T1000 (cell line): ENCODE measurements at places on chromosomes 2 and 18.

DNA sequence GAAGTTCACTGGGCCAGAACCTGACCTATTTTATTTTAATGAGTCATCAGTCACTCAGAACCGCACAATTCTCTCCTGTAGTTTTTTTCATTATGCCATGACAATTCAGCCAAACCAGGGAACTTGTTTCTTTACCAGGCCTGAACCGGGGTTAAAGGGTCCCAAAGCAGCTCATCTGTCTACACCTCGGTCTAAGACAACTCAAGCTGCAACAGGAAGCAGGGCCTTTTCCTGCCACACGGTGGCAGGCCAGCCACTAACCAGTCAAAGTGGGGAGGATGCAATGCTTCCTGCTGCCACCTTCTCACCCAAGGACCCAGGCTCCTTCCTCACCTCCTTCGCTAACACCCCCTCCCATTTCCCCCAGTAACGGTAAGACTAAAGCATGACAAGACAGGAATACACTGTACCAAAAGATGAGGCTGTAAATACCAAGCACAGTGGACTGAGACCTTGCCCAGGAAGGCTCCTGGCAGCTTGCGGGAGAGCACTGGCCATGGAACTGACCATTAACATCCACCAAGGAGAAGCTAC is 56.7 kb upstream of the ACKR3 start:
- peak; percentile 6 for DNase-seq

GRCh38 chr2:71498261-71498701 is 44.9 kb downstream of the DYSF start:
- peak; percentile 54 for DNase-seq

DNA sequence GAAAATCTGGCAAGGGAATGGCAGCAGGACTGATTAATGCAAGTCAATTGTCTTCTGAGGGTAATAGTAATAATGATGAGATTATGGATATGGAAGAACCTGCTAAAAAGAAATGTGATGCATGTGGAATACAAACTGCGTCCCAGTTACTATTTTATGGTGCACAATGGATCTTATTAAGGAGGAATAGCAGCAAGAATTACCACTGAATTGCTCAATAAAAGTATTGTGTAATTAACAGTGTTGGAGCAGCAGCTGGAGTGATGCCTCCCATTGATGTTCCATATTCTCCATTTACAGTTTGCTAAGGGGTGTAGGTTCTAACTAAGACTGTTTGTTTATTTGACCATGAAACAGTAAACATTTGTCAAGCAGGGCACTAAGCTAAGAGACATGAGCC is 167.9 kb downstream of the HRH4 start:
- DNase-seq = no peak

DNA sequence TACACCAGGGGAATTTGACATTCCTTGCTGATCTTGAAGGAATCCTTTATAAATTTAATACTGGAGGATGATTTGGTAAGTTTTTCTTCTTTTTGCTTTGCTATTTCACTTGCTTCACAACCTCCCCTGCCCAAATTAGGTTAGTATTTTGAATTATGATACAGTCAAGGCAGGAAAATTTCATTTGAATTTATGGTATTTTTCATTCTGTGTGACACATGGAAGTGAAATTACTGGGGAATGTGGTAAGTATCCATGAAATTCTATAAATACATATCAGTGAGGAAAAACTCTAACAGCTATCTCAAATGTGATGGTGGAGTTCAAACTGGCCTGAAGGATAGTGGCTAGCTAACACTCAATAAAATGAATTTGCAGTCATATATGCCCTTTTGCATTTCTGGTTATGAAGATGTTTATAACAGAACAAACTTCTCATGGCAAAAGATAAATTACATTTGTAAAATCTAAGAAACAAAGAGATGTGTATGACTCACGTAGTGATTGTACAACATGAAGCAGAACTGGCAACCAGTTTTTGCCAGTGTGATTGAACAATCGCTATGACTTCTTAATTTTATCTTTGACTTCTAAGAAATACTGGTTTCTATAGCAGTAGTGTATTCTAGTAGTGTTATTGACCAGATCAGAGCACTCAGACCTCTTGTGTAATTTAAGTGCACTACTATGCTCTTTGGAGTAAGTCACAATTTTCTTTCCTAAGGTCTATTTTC is 152.6 kb downstream of the IKZF2 start:
- DNase-seq = no peak

- DNase-seq = peak; percentile 11
Measured at GRCh38 chr2:73985308-73986084, 786 bp downstream of the TET3 start.

GRCh38 chr18:49610022-49610445 is 48.2 kb downstream of the LIPG start:
- no peak for DNase-seq

DNA sequence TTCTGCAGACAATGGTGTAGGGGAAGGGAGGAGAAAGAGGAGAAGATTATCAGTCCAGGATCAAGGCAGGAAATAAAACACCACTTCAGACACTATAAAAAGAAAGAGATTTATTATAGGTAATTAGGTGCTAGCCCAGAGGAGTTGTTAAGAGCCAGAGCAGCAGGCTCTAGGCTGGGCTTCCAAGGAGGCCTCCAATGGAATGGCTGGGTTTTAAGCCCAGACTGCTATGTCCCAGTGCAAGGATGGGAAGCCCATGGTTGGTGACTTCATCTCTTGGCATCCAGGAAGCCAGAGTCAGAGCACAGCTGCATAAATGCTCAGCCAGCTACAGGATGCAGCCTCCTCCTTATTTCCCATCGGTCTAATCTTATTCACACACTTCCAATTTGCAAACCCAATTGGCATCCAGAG is 95.6 kb downstream of the LAMA3 start:
- no peak for DNase-seq

DNA sequence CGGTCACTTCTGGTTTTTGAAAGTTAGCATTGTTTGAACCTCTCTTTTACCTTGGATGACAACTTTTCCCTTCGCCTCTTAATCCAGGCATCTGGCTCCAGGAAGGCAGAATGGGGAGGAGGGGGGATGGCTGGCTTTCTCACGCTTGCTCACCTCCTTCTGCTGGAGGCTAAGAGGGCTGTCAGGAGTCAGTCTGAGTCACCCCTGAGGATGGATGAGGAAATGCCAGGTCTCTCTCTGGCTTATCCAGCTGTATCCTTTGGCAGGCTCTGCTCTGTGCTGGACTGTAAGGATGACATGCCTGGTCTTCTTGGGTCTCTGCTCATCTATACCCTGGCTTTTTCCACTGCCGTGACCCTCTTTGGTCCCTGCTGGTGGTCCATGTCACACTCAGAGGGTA is 142.9 kb upstream of the GYPC start:
- DNase-seq = peak; percentile 54

- DNase-seq = no peak
Measured at GRCh38 chr2:42270757-42271156, 90.3 kb downstream of the COX7A2L start.

DNA sequence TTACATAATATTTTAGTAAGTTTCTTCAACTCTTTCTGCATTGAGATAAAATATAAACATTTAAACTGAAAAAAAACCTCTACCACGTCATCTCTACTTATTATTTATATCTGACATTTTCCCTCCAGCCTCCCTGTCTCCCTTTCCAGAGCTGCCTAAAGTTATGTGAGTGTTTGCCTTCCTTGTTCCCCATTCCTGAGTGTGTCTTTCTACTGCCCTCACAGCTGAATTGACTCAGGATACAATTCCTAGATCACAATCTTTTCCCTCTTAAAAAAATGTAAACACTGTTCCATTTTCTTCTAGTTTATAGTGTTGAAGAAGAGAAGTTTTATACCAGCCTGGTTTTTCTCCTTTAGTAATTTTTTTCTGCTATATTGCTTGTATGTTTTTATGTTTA is 5.3 kb downstream of the TRPM8 start:
- DNase-seq = no peak

DNA sequence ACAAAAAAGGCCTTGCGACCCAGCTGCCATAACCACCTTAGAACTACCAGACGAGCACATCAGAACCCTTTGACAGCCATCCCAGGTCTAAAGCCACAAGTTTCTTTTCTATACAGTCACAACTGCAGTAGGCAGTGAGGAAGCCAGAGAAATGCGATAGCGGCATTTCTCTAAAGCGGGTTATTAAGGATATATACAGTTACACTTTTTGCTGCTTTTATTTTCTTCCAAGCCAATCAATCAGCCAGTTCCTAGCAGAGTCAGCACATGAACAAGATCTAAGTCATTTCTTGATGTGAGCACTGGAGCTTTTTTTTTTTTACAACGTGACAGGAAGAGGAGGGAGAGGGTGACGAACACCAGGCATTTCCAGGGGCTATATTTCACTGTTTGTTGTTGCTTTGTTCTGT is 48.8 kb downstream of the FEZ2 start:
- no peak for DNase-seq
